ENCODE measurements at places on chromosomes 3 and 15. TPM values are rescaled to one million over a fixed set of nuclear protein-coding genes. Genes with fewer than 3 reads are reported as not detected.

DNA sequence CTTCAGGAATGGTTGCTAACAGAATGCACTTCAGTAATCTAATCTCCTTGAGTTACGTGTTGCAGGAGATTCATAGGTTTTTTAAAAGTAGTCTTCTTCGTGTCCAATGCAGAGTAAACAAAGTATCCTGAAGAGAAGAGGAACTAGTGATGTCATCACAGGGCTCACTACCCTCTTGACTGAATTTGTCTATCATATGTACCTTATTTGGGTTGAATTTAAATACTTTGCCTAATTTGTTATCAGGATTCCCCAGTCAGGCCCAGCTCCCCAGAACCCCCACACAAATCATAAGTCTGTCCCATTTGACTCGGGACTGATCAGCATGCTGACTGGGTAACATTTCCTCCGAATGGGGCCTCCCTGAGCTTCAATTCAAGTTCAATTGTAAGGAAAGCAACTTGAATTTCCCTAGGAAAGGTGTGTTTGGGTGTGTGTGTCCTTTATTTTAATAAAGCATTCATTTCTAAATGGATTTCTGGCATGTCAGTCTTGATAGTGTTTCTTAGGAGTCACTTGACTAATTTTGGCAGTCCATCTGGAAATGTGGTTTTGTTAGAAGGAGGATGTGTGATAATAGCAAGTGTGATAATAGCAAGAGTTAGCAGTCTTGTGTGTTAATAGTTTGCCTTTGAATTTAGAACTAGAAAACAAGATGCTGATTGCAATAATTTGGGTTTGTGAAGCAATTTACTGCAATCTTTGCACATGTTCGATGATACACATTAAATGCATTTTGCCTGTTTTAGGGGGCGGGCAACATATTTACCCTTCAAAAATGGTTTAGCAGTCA is 21.9 kb downstream of the OXNAD1 start:
- no peak for DNase-seq

Gene MBNL1
- 54.8 TPM for total RNA-seq

Gene EXD1
- total RNA-seq: under 0.01 TPM

Gene OXTR
- total RNA-seq: 0.53 TPM

Gene TNFAIP8L3
- 5.0 TPM for total RNA-seq

Measured in bronchial epithelial cell (primary cell).